ENCODE measurements at places on chromosomes 1 and 21.

- no peaks in the 10 kb centered on the region for H3K27me3 ChIP-seq
- no peaks in the 10 kb centered on the region for H3K36me3 ChIP-seq
- H3K27ac ChIP-seq, result no peak overlapping the region
- H3K4me3 ChIP-seq, result no peak overlapping the region
- peaks cover 65% of the 10 kb centered on the region for H3K4me1 ChIP-seq
- DNase-seq, result no peak
Measured at GRCh38 chr1:221782477-221782876, 40.6 kb upstream of the DUSP10 start.

DNA sequence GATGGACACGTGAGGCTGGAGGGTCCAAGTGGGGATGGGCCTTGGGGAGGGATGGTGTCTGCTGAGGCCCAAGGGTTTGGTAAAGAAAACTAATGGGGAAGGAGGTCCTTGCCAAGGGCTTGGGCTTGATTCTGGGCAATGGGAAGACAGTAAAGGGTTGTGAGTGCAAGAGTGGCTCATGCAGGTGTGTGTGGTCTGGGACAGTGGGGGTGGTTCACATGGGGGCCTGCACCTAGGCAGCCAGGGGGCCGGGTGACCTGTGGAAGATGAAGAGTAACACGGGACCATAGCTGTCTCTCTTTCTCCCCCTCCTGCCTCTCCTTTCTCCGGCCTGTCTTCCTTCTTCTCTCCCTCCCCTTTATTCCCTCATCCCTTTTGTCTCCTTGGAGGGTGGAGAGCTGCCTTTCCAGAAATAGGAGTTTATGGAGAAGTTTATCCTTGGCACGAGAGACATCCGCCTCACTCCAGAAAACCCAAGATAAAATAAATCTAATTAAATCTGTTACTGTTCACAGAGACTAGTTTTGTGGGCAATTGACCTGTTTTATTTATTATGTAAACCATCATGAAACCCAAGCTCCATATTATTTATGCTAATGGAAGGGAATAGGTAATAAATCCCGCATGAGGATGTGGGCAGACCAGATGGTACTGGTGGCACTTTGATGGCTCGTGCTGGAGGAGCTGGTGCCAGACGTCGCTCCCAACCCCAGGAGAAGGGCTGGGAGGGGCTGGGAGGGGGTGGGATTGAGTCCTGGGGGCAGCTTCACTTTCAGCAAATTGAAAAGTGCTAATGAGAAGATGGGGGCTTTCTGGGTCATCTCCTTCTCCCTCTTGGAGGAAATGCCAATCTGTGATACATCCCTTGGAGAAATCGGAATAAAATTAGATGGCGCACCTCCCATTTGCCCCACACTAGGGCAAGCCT lies 272.9 kb upstream of the CSF3R start:
- peaks cover 4% of the 10 kb centered on the region for H3K27me3 ChIP-seq
- no peak overlapping the region for H3K27ac ChIP-seq
- H3K4me1 ChIP-seq, result no peaks in the 10 kb centered on the region
- H3K36me3 ChIP-seq, result no peaks in the 10 kb centered on the region
- H3K4me3 ChIP-seq, result no peak overlapping the region

- H3K27ac ChIP-seq, result no peak overlapping the region
- no peaks in the 10 kb centered on the region for H3K4me1 ChIP-seq
- no peaks in the 10 kb centered on the region for H3K27me3 ChIP-seq
- no peak overlapping the region for H3K4me3 ChIP-seq
- no peaks in the 10 kb centered on the region for H3K36me3 ChIP-seq
Measured at GRCh38 chr1:56331892-56332567, 247.3 kb downstream of the PLPP3 start.

GRCh38 chr1:8871539-8871935 lies 6.9 kb downstream of the ENO1 start:
- peaks cover 96% of the 10 kb centered on the region for H3K36me3 ChIP-seq
- H3K4me1 ChIP-seq, result peaks cover 59% of the 10 kb centered on the region
- no peak overlapping the region for H3K27ac ChIP-seq
- no peak overlapping the region for H3K4me3 ChIP-seq

DNA sequence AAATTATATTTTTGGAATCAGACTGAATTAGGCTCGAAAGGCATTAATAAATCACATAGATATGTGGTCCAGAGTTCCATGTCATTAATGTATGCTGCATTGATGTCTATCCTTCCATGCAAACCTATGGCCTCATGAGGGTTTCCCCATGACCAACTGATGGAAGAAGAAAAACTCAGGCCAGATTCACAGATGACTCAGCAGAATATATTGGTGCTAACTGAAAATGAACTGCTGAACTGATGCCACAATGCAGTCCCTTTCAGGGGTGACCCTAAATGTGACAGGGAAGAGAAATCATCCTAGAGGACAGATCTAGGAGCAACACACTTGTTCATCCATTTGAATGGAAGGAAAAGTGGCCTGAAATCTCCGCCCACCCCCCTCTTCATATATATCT lies 110.5 kb upstream of the KCND3 start:
- no peaks in the 10 kb centered on the region for H3K36me3 ChIP-seq
- peaks cover 4% of the 10 kb centered on the region for H3K27me3 ChIP-seq
- H3K27ac ChIP-seq, result no peak overlapping the region
- no peak overlapping the region for H3K4me3 ChIP-seq
- no peaks in the 10 kb centered on the region for H3K4me1 ChIP-seq

GRCh38 chr1:117606649-117607430 lies 992 bp downstream of the TENT5C start:
- peaks cover 5% of the 10 kb centered on the region for H3K36me3 ChIP-seq
- H3K4me3 ChIP-seq, result peak overlapping the region; percentile 96
- peak overlapping the region; percentile 77 for H3K27ac ChIP-seq
- peaks cover 41% of the 10 kb centered on the region for H3K4me1 ChIP-seq
- DNase-seq, result peak; percentile 77
- no peaks in the 10 kb centered on the region for H3K27me3 ChIP-seq

DNA sequence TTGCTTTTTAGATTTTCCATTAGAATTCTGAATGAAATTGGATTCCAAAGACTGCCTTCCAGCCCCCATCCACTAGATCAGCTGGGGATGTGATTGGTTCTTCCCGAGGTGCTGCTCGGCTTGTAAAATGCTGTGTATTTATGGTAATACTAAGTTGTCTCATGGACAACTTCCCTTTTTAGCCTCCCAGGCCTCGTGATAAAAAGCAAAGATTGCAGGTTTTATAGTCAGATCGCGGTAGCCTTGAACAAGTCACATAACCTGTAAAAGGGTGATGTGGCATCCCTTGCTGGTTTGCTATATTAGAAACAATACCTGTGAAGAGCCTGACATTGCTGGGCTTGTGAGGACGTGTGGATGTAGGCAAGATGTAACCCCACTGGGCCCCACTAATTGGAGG lies 10.4 kb downstream of the MUL1 start:
- H3K4me1 ChIP-seq, result peaks cover 9% of the 10 kb centered on the region
- H3K36me3 ChIP-seq, result peaks cover 43% of the 10 kb centered on the region
- H3K27me3 ChIP-seq, result no peaks in the 10 kb centered on the region
- no peak for DNase-seq

DNA sequence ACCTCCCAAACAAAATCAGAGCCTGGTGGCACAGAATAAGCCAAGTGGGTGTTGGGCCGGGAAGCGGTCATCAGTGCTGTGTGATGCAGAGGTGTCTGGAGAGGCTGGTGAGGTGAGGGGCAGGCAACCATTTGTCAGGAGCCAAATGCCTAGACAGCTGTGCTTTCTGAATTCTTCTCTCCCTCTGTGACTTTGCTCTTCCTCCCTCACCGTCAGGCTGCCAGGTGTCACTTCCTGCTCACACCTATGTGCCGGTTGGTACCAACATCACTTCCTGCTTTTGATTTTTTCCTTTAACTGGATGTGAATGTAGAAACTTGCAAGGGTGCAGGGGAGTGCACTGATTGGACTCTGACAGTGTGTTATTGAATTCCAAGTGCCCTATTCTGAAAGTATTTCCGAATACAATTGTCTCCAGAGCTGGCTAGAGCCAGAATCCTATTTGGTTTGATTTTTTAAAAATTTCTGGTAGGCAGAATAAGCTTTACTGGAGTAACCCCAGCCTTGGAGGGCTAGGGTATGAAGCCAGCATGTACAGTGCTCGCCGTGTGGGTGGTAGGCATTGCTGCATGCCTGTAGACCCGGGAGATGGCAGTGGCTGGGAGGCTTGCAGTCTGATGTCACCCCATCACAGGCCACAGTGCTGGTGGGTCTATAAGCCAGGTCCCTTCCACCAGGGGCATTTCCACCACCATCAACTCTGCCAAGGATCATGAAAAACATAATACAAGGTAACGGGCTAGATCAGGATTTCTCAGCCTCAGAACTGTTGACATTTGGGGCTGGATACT lies 210.9 kb downstream of the KAZN start:
- no peak overlapping the region for H3K4me3 ChIP-seq
- H3K27me3 ChIP-seq, result no peaks in the 10 kb centered on the region
- H3K4me1 ChIP-seq, result no peaks in the 10 kb centered on the region

DNA sequence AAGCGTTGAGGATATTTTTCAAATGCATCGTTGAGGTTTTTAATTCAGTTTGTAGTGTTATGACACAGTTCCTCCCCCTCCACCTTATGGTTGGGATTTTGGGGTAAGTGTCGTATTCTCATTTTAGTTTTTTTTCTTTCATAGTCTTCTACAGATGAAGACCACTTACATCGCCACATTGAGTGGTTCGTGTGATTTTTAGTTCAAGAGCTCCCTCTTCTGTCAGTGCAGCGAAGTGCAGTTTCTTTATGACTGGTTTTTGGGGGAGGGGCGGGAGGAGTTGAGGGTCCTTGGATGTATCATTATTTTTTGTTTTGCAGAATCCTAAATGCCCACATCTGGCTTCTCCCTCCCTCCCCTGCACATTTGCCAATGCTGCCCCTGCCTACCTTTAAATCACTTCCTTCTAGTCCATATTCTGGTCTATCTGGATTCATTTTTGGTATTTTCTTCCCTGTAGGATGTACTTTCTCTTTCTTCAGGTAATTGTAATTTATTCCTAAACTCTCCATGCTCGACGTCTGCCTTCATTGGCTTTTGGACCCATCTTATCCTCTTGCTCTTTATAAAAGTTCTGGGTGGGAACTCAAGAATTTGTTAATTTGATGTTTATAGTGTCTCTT lies 433.1 kb downstream of the CAMTA1 start:
- no peak overlapping the region for H3K27ac ChIP-seq
- no peaks in the 10 kb centered on the region for H3K4me1 ChIP-seq
- no peaks in the 10 kb centered on the region for H3K36me3 ChIP-seq
- peak; percentile 24 for DNase-seq
- peaks cover 4% of the 10 kb centered on the region for H3K27me3 ChIP-seq

DNA sequence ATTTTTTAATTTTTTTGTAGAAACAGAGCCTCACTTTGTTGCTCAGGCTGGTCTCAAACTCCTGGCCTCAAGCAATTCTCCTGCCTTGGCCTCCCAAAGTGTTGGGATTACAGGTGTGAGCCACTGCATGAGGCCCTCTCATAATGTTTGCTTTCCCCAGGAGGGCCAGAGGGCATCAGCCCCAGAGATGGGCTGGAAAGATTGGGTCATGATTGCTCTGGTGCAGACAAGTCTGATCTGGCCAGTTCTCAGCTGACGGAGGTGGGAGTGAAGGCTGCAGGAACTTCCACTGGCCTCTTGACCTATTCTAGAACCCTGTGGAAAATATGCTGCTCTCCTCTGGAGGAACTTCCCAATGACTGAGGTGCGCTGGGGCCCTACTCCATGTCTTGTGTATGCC lies 43.4 kb upstream of the RD3 start:
- no peaks in the 10 kb centered on the region for H3K36me3 ChIP-seq
- no peak overlapping the region for H3K27ac ChIP-seq
- H3K4me3 ChIP-seq, result no peak overlapping the region
- no peak for DNase-seq
- H3K4me1 ChIP-seq, result no peaks in the 10 kb centered on the region

- H3K4me3 ChIP-seq, result no peak overlapping the region
- peaks cover 11% of the 10 kb centered on the region for H3K4me1 ChIP-seq
Measured at GRCh38 chr1:58649555-58649954, 50.3 kb downstream of the MYSM1 start.

DNA sequence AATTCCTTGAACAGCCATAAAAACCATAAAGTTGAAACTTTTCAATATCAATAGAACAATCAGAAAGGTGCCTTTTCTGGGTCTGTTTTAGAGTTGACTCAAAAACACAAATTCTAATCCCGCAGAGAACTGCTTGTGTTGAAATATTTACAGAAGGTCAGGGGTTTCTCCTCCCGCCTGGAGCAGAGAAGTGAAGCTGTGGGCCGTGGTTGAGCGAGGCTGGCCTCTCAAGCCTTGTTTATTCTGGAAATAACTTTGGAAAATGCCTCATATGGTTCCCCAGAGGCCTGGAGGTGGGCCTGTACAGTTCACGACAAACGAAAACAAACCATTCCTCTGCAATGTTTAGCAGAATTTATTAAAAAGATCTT lies 90.8 kb upstream of the ERRFI1 start:
- peaks cover 17% of the 10 kb centered on the region for H3K4me1 ChIP-seq
- DNase-seq, result no peak
- H3K27me3 ChIP-seq, result peaks cover 4% of the 10 kb centered on the region

DNA sequence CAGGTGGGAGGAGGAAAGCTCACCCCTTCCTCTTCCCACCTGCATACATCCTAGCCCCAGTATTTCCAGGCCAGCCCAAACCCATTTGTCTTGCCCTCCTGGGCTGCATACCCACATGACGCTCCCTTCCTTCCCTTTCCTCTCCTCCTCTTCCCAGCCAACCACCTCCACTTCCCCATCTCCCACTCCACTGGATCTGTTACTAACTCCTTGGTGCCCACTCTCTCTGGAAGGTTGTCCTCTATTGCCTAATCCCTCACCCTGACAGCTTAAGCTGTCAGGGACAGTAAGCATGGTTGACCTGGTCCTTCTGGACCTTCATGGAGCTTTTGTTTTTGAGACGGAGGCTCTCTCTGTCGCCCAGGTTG lies 23.0 kb upstream of the SYNC start:
- no peak overlapping the region for H3K27ac ChIP-seq
- no peak for DNase-seq
- no peaks in the 10 kb centered on the region for H3K27me3 ChIP-seq
- no peak overlapping the region for H3K4me3 ChIP-seq

Data from CD4-positive, alpha-beta T cell (primary cell).